ENCODE measurements at places on chromosomes 7 and 10.

DNA sequence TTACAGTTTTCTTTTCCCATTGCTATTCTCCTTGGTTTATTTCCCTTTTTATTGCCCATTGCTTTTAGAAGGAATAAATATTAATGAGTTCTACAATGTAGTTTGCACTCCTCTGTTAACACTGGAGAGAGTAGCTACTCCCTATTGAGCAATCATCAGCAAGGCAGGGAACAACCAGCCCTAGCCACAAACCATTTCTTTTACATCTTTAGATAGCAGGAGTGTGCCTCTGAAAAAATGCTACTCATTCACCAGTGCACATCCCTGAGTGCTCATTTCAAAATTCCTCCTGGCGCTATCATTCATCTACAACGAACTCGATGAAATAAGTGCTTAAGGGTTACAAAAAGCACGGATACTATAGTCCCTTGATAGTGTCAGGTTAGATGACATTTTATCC lies 252.9 kb downstream of the THSD7A start:
- no peak for DNase-seq

DNA sequence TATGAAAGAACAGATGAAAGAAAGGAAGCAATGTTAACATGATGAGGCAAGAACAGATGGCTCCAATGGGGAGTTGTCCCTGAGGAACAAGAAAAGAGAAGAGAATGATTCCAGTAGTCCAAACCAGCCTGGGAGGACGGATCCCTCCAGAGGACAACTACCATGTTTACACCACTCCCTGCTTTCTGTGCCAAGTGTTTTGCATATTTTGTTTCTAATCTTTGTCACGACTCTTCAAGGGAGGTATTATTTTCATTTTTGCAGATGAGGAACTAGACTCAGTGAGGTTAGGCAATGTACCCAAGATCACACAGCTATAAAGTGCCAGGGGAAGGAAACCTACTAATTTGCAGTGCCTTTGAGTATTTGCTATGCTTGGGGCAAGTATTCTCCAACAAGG lies 116.2 kb downstream of the PARP12 start:
- no peak for DNase-seq

- no peak for DNase-seq
These were observed 1.5 kb upstream of the C10orf95 start for GRCh38 chr10:102452672-102453340.

- DNase-seq = no peak
These were observed 182.2 kb downstream of the SH2D4B start for GRCh38 chr10:80719935-80720334.

GRCh38 chr10:126939706-126940105 lies 34.5 kb downstream of the DOCK1 start:
- no peak for DNase-seq
